ENCODE measurements at places on chromosomes 13 and 19.

GRCh38 chr19:54207983-54208783 is 7.5 kb downstream of the RPS9 start:
- peak; percentile 54 for DNase-seq

- no peak for DNase-seq
These were observed 13.6 kb downstream of the C19orf25 start for GRCh38 chr19:1465191-1466016.

DNA sequence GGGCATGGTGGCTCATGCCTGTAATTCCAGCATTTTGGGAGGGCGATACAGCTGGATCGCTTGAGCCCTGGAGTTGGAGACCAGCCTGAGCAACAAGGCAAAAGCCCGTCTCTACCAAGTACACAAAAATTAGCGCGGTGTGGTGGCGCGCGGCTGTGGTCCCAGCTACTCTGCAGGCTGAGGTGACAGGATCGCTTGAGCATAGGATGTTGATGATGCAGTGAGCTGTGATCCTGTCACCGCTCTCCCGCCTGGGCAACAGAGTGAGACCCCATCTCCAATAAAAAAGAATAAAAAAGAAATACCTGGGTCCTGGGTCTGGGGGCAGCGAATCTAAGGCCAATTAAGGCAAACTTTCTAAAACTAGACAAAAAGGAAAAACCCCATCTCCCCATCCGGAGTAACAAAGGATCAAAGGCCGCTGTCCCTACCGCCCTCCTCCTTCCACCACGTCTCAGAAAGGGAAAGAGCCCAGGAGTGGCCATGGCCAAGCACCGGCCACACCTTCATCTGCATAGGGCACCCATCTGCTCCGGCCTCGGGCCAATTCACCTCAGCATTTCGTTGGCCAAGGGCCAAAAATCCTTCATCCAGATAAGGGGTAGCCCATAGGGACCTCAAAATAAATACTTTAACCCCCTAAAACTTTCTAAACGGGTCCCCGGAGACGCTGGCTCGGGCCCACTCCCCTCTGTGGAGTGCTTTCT is 851 bp downstream of the ZNF320 start:
- no peak for DNase-seq

DNA sequence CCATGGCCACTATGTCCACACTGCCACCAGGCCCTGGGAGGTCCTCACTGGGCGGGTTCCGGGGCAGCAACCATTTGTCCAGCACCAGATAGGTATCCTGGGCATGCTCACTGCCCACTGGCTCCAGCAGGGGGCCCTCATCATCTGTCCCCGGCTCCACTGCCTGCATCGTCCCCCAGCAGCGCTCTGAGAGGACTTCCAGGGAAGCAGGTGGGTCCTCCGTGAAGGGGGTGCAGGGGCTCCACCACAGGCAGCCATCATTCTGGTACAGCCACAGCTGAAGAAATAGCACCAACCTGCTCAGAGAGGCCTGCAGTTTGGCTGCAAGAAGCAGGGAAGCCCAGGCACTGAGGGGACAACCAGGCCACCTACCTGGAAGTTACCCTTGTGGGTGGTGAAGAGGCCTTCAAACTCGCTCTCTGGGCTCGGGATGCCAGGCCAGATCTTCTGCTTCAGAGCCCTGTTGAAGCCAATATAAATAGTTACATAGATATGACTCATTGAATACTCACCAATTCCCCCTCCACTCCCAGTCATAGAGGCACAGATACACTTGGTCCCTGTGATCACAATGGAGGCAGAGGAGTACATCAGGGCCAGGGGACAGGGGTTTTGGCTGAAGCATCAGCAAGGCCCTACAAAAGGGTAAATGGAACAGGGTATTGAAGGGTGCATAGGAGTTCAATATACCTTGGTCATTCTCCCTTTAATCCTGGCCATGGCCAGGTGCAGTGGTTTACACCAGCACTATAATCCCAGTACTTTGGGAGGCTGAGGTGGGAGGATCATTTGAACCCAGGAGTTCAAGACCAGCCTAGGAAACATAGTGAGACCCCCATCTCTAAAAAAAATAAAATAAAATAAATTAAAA is 4.1 kb downstream of the SWSAP1 start:
- DNase-seq = no peak

- no peak for DNase-seq
These were observed 59.4 kb upstream of the SPRY2 start for GRCh38 chr13:80400164-80400864.

DNA sequence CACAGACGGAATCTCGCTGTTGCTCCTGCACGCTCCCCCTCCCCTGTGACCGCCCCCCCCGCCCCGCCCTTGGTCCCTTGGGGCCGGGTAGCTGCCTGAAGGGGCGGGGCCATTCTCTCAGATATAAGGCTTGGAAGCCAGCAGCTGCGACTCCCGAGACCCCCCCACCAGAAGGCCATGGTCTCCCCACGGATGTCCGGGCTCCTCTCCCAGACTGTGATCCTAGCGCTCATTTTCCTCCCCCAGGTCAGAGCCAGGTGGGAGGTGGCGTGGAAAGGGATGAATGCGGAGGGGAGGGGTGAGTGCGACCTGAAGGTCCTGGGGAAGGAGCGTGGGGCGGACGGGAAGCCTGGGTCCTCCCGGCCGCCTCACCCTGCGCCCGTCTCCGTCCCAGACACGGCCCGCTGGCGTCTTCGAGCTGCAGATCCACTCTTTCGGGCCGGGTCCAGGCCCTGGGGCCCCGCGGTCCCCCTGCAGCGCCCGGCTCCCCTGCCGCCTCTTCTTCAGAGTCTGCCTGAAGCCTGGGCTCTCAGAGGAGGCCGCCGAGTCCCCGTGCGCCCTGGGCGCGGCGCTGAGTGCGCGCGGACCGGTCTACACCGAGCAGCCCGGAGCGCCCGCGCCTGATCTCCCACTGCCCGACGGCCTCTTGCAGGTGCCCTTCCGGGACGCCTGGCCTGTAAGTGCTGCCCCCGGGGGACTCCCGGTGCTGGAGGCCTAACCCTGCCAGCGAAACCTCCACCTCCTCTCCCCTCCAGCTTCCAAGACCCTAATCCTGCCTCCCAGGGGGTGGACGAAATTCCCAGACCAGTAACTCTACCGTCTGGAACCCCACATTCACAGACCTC is at the start of gene DLL3:
Gene DLL3 (plus strand): TSS at position 150 of the 845 bp plus-strand sequence. CDS start 28 bp downstream, at position 178.
- no peak for DNase-seq

DNA sequence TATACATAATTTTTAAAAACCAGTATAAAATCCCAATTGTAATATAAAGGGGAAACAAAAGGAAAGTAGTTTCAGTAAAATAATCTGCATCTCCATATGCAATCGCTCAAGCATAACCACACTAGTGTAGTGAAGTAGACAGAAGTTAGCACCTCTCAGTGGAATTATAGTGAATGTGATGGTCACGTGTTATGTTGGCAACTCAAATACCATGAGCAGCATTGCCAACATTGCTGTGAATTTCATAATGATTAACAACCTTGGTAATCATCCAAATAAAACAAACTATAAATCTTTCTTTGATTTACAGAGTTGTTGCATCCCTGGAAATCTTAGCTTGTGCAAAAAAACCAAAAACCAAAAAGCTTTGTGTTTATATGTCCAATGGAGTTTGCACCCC is 77.3 kb upstream of the SIAH3 start:
- DNase-seq = no peak

- no peak for DNase-seq
These were observed 1395.8 kb downstream of the SLITRK5 start for GRCh38 chr13:89066868-89067466.
